IPS DF 6.9 (cell line): ENCODE measurements at places on chromosomes 6 and 20.

GRCh38 chr20:41654292-41654691 lies 36.1 kb upstream of the CHD6 start:
- no peak for DNase-seq

DNA sequence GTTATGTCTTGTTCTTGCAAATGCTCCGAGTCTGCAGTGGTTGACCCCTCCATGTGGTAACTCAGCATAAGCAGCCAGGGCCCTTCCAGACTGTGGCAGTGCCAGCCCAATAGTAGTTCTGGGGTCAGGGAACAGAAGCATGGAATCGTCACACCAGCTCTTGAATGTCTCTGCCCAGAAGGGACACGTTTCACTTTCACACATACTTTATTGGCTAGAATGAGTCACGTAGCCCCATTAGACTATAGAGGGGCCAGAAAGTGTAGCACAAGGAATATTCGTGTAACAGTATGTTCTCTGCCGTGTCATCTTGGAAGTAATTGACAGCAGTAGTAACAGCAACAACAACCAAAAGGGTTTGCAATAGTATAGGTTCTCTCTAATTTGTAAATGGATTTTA lies 254.7 kb downstream of the FARS2 start:
- no peak for DNase-seq

DNA sequence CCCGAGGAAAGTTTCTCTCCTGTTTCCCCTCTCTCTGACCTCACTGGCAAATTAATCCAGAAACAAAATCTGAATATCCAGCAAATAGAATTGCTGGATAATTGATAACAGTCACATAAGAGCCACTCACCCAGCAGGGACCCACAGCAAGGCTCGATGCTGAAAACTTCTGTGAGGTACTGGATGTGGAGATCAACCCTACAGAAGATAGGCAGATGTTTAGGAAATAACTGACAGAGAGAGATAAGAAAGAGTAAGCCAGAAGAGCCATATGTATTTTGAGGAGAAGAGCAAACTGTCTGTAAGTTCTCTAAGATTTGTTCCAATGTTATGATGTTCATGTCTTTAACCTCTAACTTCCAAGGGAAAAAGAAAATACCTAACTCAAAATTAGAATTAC lies 59.7 kb downstream of the PKHD1 start:
- DNase-seq: no peak

GRCh38 chr6:49546331-49546730 lies 4.1 kb upstream of the C6orf141 start:
- no peak for DNase-seq

DNA sequence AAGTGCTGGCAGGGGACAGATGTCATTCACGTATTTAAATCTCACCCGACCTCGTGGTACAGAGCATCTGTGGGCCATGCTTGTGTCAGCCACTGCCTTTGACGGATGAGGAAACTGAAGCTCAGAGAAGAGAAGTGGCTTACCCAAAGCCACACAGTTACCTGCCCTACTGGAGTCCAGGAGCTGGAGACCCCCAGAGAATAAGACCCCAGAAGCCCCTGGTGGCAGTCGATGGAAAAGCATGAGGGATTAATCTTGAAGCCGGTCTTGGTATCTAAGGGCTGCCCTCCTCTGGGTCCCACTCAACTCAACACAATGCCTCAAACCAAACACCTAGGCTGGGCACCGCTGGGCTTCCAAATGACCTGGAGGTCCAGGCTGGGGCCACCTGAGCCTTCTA lies 83.1 kb downstream of the GRM4 start:
- DNase-seq: no peak

GRCh38 chr6:167767715-167768107 lies 59.0 kb upstream of the AFDN start:
- no peak for DNase-seq

DNA sequence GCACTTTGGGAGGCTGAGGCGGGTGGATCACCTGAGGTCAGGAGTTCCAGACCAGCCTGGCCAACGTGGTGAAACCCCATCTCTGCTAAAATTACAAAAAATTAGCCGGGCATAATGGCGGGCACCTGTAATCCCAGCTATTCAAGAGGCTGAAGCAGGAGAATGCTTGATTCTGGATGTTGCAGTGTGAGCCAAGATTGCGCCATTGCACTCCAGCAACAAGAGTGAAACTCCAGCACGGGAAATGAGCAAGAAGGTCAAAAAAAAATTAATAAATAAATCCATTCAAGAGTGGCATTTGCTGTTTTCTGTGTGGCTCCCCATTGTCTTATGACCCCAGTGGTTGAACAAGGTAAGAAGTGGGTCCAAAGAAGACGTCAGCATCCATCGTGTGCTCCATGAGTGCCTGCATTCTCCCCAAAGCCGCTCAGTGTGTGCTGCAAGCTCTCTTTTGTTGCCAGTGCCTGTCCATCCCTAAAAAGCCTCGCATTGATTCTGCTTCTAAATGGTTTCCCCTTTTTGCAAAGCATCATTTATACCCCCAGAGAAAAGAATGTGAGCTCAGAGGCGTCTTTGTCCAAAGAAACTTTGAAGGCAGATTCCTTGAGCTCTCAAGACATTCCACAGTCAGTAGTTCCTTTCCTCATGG lies 38.8 kb upstream of the MAP3K4 start:
- no peak for DNase-seq

- no peak for DNase-seq
These were observed 68.8 kb downstream of the CDC5L start for GRCh38 chr6:44456070-44456965.

GRCh38 chr6:1015825-1016224 lies 296.1 kb upstream of the FOXQ1 start:
- DNase-seq: no peak

GRCh38 chr6:141439513-141439912 lies 693.2 kb upstream of the GJE1 start:
- no peak for DNase-seq
